ENCODE measurements at places on chromosomes 7 and 10. TPM values are rescaled to one million over a fixed set of nuclear protein-coding genes. Genes with fewer than 3 reads are reported as not detected.
A peak's percentile ranks its signal among the peaks of the same experiment; 100 is the strongest.

GRCh38 chr10:110444004-110444337 is 53.7 kb upstream of the DUSP5 start:
- DNase-seq = no peak

DNA sequence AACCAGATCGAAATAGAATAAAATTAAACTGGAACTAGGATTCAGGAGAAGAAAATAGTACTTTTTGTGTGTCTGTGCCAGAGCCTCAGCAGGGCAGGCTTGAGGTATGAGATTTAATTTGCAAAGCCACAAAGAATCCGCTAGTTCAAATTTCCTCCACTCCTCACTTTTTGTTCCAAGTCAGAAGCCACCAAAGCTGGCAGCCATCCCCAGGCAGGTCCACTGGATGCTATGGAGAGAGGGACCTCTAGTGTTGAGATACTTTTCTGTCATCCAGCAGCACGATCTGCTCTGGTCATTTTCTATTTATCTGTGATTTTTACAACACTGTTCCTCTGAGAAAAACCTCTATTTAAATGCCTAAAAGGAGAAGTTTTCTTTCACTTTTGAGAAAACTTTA is 147.9 kb upstream of the FRMD4A start:
- peak; percentile 84 for DNase-seq

GRCh38 chr7:159148430-159149395 is 4.0 kb upstream of the VIPR2 start:
- DNase-seq = no peak

- no peak for DNase-seq
Observed at GRCh38 chr10:131944976-131945695, 36.6 kb downstream of the BNIP3 start.

- no peak for DNase-seq
Observed at GRCh38 chr7:108010377-108010776, 7.4 kb upstream of the LAMB1 start.

DNA sequence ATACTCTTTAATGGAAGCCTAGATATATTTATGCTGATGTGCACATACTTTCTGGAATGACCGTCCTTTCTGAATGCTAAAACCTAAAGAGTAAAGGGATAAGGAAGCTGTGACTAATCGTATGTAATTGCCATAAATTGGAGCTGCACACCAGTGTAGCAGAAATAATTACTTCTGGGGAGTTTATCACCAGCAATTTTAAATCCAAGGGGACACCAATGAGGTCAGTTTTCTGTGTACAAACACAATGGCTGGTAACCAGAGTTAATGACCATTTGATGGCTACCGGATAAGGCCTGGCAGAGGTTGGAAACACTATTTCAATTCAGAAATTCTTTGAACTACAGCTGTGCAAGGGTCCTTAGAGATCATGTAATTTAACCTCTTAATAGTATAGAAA is 670.1 kb downstream of the REEP3 start:
- no peak for DNase-seq

- no peak for DNase-seq
Observed at GRCh38 chr7:110507832-110508231, 583.1 kb upstream of the LRRN3 start.

Gene CTAGE4
- total RNA-seq = 0.09 TPM

DNA sequence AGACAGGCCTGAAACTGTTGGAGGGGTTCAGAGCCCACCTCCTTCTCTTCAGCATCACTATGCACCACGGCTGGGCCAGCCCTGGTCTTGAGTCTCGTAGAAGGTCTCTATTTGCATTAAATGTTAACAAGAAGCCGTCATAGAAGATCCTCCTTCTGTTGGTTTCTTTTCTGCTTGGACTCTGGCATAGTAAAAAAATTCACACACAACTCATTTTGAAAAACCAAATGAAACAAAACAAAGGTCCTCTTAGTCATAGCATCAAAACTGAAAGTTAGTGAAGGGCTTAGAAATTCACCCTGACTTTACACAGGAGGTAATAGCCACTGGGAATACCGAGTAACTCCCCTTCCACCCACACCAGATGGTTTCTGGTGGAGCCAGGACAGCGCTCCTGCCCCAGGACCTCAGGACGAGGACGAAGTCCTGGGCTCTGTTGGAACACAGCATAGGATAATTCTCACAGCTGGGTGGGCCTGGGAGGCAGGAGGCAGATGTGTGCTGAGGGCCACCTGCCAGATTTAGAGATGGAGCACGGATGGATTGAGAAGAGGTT is 248.4 kb upstream of the KLF6 start:
- DNase-seq = no peak

DNA sequence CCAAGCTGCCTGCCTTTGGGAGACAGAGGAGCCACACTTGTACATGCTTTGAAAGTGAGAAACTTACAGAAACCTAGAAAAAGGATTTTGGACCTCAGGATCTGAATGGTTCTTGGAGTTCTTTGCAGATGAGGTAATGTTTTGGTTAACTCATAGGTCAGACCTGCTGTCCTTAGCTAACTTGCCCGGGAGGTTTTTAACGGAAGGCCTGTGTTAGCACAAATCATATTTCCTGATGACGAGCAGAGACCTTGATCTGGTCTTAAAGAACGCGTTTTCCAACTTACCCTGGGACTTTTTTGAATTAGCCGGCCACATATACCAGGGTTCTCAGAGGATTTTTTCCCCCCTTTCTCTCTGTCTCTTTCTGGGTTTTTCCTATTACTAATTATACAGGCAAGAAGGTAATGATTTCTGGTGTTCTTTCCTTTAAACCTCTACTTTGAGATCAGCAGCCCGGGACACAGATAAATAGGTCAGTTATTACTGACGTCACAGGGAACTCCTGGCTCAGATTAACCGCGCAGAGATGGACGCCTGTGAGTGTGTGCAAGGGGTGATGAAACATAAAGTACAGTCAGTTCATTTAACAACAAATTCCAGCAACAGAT is 101.7 kb upstream of the KLF6 start:
- DNase-seq = peak; percentile 73

- DNase-seq = no peak
Observed at GRCh38 chr10:128049226-128050120, 76.8 kb downstream of the MKI67 start.

DNA sequence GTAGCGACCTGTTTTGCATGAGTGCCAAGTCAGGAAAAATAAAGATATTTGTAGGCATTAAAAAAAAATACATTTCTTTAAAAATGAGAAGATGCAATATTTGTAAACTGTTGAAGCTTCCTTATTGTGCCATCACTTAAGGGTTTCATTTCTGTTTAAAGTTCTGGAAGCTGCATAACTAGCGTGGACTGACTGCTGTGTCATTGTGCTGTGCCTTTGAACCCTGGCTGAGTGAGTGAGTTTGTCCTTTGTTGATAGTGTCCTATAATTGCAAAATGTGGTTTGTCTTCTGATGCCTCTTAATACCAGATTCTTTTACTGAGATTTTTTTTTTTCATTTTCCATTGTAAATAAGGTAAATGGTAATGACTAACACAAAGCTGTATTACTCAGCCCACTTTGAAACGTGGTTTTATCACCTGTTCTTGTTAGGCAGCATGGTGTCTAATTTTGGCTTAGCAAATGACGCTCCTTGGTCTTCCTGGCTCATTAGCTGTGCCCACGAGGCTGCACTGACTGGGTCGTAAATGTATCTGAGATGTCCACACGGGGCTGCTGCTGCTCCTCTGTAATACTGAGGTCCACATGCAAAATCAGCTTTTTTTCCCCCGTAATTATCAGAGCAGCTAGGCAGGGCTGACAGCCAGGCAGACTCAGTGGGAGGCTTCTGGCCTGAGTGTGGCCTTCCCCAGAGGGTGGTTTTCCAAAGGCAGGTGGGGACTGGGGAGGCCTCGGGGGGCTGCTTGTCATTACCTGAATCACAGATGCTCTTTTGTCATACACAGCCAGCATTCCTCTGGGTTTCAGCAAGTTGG is 14.8 kb downstream of the ZSCAN25 start:
- peak; percentile 60 for DNase-seq

- DNase-seq = no peak
Observed at GRCh38 chr10:133042061-133042460, 45.7 kb upstream of the ADGRA1 start.

DNA sequence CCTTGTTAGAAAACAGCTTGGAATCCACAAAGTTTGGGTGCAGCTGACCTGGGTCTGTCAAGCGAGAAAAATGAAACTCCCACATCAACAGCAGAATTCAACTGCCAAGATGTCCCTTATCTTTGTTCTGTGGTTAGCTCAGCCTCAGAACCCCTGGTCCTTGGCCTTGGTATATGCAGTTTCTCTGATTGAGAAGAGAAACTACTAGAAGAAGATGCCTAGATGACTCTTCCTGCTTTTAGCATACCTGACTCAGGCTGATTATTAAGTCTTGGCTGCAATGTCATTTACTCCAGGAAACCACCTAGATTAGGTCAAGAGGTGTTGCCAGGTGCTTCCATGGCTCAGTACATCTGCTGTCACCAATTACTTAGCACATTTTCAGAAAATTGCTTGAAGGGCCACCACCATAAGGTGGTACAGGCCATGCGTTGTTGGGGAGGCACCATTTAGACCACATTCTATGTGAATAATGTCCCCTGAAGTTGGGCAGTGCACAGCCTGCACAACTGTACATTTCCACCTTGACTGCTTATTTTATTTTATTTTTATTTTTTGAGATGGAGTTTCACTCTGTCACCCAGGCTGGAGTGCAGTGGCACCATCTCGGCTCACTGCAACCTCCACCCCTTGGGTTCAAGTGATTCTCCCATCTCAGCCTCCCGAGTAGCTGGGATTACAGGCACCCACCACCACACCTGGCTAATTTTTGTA is 59.4 kb upstream of the ZNF438 start:
- no peak for DNase-seq

GRCh38 chr7:109259151-109259550 is 689.5 kb downstream of the DNAJB9 start:
- DNase-seq = no peak

Gene KLF14
- 0.86 TPM for total RNA-seq

Gene EIF3B
- total RNA-seq = 334 TPM

GRCh38 chr7:40001649-40002048 is 51.6 kb downstream of the CDK13 start:
- DNase-seq = no peak

Gene C10orf143
- total RNA-seq = 0.46 TPM

DNA sequence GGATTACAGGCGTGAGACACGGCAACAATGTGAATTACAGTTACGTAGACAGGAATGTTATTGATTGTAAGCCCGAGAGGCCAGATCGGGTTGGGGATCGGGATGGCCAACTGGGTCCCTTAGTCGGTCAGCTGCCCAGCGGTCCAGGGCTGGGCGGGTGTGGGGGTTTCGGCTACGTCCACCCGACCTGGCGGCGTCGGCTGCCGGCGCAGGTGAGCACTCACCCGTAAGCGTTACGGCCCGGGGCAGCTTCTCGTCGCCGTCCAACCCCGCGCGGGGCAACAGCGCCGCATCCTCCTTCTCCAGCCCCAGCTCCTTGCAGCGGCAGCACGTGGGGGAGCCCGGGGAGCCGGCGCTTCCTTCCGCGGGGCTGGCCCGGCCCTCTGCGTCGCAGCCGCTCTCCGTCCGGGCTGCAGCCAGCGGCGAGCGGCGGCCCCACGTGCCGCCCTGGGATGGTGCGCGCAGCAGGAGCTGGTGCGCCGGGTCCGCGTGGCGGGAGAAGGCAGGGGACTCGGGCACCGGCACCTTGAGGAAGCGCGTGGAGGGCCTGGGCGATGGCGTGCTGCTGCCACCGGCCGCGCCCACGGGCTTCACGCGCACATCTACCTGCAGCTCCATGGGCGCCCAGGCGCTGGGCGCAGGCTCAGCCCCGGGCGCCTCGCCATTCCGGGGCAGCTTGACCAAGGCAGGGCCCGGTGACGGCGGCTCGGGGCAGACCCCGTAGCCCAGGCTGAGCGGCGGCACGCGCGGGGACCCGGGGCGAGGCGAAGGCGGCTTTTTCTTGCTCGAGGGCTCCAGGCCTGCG is 609 bp downstream of the KLRG2 start:
- peak; percentile 51 for DNase-seq

- no peak for DNase-seq
Observed at GRCh38 chr10:127872871-127873600, 19.7 kb downstream of the CLRN3 start.

Gene ABCA13
- 0.06 TPM for total RNA-seq

GRCh38 chr10:36412942-36413341 is 712.5 kb upstream of the ANKRD30A start:
- no peak for DNase-seq

Gene ABCB8
- 44.2 TPM for total RNA-seq

DNA sequence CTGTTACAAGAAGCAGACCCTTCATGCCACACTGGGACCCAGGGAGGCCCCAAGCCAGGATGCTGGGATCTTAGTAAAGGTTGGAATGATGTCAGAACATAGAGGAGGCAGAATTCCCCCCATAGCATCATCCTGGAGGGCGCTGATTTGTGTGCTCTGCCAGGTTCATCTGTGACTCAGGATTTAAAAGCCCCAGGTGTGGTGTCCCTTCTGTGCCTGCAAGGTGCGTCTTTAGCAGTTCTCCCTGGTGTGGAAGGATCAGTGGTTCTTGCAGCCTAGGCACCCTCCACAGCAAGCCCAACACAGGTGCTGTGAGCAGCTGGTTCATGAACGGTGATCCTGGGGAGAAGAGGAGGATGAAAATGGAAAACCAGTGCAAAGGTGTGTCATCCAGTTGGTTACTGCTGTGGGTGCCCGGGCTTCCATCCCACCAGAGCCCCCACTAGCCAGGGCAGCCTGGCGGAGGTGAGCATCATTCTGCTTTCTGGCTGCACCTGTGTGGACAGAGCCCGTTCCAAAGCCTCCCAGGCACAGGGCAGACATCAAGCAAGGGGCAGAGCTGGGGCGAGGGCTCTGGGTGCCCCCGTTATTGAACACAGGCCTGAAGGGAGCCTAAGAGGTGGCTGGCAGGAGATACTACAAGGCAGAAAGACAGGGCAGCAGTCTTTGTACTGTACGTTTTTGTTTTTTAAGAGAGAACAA is 49.5 kb downstream of the IKZF1 start:
- no peak for DNase-seq

DNA sequence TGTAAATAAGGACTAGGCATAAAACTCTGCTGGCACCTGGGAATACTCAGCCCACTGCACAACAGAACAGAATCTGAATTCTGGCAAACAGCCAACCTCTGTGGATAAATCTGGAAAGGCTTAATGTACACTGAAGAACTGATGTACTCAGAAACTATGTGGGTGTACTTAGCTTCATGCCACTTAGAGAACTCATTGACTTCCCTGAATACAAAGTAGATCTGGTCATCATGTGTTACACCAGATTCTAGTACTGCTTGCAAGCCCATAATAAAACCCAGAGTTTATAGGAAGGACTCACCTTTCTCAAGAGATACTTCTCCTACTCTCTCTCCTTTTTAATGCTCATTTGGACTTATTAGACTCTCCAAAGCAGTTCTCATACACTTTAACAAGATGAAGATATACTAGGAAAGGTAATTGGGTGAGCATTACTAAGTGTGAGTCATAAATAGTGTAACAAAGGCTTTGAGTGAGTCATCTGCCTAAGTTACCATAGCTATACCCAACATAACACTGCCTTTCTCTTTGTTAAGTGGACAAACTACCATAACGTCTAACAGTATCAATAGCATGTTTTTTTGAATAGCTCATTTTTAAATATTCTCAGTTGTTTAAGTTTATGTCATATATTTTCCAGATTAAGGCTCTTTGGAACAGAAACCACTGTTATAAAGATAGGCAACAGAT is 309.1 kb downstream of the MDFIC start:
- DNase-seq = peak; percentile 92

- no peak for DNase-seq
Observed at GRCh38 chr7:110623436-110623835, 467.5 kb upstream of the LRRN3 start.
